ENCODE measurements at places on chromosomes 6 and 20.

GRCh38 chr20:10591946-10592521, 81.8 kb downstream of the JAG1 start:
- no peak for DNase-seq

GRCh38 chr20:588476-588875, 21.6 kb downstream of the TCF15 start:
- DNase-seq, result no peak

DNA sequence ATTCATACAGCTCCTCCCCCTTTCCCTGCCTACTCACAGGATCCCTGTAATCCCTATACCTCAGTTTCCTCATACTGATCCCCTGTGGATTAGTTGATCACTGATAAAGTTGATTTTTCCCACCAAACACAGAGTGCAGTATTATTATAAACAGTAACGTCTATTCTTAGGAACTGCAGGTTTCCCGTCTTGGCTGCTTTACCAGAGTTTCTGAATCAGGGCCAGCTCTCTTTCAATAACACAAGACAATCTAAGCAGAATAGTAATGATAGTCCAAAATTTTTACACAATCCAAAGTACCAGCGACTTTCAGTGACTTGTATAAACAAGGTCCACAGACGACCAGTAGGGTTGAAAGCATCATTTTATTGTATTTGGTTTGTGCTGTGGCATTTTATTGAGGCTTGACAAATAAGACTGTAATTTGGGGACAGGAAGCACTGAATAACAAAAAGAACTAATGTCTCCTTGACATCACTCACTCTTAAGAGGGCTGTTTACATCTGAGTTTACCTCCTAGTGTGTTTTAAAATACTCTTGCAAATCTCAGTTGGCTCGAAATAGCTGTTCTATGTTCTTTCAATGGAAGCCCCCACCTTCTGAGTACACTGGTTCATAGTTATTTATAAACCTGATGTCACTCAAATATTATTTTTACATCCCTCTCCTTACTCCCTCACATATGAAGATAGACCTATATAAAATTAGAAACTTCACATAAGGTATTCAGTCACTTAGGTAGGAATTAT, 6.1 kb upstream of the JARID2 start:
- DNase-seq, result no peak

DNA sequence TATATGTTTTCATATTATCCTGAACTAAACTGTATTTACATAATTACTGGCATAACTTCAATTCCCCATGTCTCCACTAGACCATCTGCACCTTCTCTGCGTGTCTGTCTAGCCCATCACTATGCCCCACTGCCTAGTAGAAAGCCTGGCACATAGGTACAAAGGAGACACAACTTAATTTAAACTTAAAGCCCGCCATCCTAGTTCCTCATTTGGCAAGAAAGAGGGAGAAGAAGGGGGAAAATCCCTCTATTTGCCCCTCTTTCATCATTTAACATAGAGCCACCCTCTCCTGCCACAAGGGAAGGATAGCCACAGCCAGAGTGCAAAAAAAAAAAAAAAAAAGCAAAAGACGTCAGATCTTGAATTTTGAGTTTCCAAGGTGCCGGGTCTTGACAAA, 1.8 kb downstream of the PKIG start:
- no peak for DNase-seq

- DNase-seq, result no peak
These were observed 38.3 kb downstream of the ENPP1 start for GRCh38 chr6:131846023-131846663.

- no peak for DNase-seq
These were observed 535.2 kb upstream of the ID4 start for GRCh38 chr6:19301980-19302379.

- DNase-seq, result no peak
These were observed 80.6 kb upstream of the PREP start for GRCh38 chr6:105483492-105483891.

GRCh38 chr6:93182938-93183479, 236.3 kb downstream of the EPHA7 start:
- DNase-seq, result no peak

DNA sequence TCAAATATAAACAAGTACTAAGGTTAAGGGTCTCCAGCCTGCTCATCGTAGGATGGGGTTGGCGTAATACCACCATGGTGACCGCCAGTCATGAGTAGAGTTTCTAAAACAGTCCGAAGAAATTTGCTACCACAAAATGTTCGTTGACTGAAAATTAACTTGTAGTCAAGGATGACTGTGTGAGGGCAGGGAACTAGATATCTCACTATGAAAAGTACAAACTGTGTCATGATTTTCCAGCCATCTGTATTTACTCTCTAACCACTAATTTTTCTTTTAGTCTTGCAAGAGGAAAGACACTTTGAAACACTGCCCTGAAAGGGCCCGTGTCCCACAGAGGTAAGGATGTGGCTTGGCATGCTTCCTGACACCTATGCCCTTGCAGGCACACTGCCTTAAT, 99.7 kb downstream of the IRF4 start:
- DNase-seq, result peak; percentile 60

DNA sequence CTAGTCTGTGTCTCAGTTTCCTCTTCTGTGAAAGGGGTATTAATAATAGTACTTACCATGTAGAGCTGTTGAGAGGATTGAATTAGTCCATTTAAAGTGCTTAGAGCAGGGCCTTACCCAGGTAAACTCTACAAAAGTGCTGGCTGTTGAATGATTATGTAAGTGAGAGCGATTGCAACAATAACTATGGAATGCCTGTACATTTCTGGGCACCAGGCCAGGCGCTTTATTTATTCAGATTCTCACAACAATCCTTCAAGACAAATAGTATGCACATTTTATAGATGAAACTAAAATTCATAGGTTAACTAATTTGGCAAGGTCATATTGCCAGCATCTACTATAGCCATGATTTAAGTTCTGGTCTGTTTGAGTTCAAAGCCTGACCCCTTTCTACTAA, 78.3 kb upstream of the MMS22L start:
- DNase-seq, result no peak

- no peak for DNase-seq
These were observed 65.7 kb downstream of the NKAIN2 start for GRCh38 chr6:123869334-123869733.

DNA sequence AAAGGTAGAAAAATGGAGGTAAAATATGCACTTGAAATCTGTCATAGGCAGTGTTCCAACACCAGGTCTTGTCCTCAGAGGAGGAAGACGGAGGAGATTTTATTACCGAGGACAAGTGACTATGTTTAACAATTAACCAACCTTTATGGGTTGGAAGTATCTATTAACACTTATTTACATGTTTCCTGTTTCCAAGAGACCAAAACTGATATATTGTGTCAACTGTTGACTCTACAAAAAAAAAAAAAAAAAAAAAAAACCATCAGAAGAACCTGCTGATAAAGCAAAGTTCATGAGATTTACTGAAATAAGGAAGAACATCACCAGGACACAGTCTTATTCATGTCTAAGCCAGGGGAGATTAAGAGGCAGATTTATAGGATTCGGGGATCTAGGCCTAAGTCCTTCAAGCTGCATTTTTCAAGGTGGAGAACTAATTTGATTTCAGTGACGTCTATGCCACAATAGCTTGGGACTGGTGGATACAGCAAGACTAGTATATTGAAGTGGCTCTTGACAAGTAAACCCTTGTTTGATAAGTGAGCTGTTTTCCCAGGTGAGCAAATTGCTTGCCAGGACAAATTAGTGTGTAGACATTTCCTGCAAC, 126.6 kb upstream of the NAA20 start:
- no peak for DNase-seq

GRCh38 chr6:25178336-25179035, 100.7 kb upstream of the CARMIL1 start:
- no peak for DNase-seq

- no peak for DNase-seq
These were observed 23.9 kb downstream of the SERPINB6 start for GRCh38 chr6:2947445-2947844.

DNA sequence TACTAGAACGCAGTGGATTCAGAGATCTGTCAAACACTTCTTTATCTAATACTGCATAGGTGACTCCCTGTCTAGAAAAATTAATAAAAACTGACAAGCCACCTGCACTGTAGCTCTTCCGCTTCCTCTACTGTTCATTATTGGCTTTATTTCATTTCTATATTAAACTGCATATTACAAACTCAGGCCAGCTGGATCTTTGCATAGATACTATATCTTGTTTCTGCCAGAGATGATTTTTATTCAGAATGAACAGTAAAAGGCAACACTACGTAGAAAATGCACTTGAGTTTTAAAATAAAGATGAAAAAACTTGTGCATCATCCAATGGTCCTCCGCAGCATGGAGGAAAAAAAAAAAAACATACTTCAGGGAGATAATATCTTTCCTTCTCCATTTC, 508.3 kb downstream of the PRKN start:
- no peak for DNase-seq

- DNase-seq, result peak; percentile 53
These were observed 63.2 kb downstream of the NOL4L start for GRCh38 chr20:32521780-32522525.

DNA sequence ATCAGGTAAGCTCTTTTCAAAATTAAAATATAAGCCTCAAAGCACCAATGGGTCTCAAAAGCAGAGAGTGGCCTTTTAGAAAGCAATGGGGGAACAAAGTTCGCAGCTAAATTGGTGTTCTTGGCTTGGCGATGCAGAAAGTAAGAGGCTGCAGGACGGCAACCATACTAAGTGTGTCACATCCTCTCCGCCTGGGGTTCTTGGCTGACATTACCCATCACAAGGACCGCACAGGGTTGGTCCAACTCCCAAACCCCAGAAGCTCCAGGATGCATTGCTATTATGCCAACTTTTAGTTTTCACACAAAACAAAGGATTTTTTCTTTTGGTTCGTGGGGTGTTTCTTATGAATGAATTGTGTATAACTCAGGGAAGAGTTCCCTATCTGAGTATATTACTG, 124.8 kb downstream of the PRKN start:
- DNase-seq, result no peak

DNA sequence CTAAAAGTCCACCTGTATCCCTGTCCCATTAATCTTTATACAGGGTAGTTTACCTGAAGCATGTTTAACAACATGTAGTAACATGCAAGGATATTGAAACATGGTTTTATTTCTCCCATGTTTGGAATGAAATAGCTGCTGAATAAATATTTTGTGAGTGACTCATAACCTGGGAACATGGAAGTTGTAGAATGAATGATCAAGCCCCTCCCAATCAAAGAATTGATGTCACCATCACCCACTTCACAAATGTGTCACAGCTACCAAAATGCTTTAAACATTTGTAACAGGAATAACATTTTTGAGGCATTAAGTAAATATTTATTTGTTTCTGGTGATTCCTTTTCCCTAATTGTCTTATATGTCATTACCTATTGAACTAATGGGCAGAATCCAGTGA, 58.9 kb upstream of the TNFAIP3 start:
- DNase-seq, result no peak

- no peak for DNase-seq
These were observed 95.3 kb upstream of the SGK1 start for GRCh38 chr6:134413241-134413643.

GRCh38 chr6:31401403-31401802, 2.0 kb upstream of the MICA start:
- no peak for DNase-seq

- no peak for DNase-seq
These were observed 62.4 kb upstream of the GMDS start for GRCh38 chr6:2307799-2308198.

GRCh38 chr6:45419571-45420082, 41.9 kb upstream of the SUPT3H start:
- peak; percentile 64 for DNase-seq

DNA sequence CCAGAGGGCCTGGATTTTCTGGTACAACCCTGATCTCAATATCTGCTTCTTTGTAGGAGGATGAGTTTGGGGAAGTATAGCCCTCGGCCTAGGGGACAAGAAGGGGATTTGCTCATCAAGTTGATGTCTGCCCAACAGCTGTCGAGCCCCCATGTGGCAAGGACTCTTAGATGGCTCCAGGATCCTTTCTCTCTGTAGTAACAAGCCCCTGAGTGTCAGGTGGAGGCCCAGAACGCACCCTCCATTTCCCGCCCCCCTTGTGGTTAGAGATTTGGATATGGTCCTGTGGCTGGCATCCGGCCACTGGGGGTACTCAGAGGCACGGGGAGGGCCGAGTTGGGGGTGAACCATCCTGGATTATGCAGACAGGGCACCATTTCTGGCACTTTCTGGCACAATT, 50.1 kb downstream of the CTCFL start:
- DNase-seq, result no peak

DNA sequence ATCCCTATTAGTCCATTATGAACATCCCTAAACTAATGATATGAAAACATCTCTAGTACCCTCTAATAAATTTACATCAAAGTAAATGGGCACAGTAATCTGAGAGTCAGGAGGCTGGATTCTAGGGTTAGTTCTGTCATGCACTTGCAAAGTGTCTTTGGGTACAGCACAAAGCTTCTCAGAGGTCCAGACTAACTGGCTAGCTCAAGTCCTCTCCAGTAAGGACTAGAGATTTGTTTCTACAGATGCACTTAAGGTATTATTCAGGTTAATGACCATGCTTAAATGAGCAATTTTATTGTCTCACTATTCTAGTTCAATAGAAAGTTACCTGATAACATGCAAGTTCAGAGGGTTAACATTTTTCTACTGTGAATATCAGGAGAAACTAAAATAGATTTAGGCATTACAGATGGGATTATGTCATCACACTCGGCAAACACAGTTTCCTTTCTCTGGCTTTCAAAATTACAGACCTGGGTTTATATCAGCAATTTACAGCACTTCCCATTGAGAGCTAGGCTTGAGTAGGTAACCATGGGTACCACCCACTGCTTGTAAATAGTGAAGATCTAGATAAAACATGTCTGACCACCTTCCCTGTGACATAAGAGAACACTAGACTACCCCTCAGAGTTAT, 402.9 kb upstream of the RUNX2 start:
- peak; percentile 29 for DNase-seq

DNA sequence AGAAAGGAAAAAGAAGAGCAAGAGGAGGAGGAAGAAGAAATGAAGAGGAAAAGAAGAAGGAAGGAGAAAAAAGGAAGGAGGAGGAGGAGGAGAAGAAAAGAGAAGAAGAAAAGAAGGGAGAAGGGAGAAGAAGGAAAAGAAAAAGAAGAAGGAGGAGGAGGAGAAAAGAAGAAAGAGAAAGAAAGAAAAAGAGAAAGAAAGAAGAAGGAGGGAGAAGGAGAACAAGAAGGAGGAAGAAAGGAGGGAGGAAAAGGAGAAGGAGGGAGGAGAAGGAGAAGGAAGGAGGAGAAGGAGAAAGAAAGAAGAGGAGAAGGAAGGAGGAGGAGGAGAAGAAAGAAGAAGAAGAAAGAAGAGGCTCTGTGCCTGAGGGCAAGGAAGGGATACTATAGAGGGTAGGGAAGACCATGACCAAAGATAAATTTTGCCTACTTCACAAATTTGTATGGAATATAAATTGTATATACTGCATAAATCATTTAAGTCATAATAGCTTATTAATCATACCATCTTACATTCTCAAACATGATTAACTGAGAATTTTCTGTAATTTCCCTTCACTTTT, 55.7 kb downstream of the SESN1 start:
- DNase-seq, result no peak

- DNase-seq, result peak; percentile 23
These were observed 6.9 kb upstream of the CD40 start for GRCh38 chr20:46111028-46111835.

DNA sequence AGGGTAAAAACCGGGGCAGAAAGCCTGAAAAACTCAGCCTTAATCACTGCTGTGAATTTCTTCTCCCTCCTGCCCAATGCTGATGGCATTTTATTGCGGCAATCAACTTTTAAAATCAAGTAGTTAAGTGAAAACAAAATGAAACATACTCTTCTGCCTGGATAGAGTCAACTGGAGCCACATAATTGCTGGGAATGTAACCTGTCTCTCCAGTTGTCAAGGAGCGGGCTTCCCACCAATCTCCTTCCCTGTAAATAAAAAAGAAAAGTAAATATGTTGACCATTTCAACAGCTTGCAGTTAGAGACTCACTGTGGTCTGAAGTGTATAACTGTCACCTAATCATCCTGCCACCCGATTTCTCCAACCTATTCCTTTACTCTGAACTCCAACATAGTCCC, 102.1 kb upstream of the TRAF3IP2 start:
- DNase-seq, result no peak
